NCI-H526 (cell line): ENCODE measurements at places on chromosomes 11 and 22.
A peak's percentile ranks its signal among the peaks of the same experiment; 100 is the strongest.

GRCh38 chr22:21803811-21804249, 63.6 kb downstream of the MAPK1 start:
- no peak for DNase-seq

GRCh38 chr11:12137938-12138731, 27.7 kb downstream of the MICAL2 start:
- DNase-seq: no peak

DNA sequence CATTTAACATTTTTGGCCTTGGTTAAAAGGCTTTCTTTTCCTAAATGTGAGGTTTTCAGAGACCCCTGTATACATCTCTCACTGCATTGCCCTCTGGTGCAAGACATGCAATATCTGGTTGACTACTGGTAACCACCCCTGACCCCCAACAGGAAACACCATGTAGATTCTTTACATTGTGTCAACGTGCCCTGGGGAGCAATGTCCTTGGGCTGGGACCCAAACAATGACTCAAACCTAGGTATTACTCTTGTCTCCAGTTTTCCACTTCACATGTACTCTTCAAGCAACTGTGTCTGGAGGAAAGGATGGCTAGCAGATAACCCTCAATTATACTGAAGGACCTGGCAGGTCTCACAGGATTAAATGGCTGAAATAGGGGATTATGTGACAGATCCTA, 1.1 kb upstream of the GPR83 start:
- DNase-seq: no peak

DNA sequence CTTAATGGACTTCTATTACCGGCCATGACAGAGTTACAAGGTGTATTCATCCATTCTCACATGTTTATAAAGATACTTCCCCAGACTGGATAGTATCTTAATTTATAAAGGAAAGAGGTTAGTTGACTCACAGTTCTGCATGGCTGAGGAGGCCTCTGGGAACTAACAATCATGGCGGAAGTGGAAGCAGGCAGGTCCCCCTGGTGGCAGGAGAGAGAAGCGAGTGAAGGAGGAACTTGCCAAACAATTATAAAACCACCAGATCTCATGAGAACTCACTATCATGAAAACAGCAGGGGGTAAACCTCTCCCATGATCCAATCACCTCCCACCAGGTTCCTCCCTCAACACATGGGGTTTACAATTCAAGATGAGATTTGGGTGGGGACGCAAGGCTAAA, 170.0 kb upstream of the PDGFD start:
- DNase-seq: no peak

- no peak for DNase-seq
Observed at GRCh38 chr11:13667245-13667644, 1.2 kb upstream of the FAR1 start.

DNA sequence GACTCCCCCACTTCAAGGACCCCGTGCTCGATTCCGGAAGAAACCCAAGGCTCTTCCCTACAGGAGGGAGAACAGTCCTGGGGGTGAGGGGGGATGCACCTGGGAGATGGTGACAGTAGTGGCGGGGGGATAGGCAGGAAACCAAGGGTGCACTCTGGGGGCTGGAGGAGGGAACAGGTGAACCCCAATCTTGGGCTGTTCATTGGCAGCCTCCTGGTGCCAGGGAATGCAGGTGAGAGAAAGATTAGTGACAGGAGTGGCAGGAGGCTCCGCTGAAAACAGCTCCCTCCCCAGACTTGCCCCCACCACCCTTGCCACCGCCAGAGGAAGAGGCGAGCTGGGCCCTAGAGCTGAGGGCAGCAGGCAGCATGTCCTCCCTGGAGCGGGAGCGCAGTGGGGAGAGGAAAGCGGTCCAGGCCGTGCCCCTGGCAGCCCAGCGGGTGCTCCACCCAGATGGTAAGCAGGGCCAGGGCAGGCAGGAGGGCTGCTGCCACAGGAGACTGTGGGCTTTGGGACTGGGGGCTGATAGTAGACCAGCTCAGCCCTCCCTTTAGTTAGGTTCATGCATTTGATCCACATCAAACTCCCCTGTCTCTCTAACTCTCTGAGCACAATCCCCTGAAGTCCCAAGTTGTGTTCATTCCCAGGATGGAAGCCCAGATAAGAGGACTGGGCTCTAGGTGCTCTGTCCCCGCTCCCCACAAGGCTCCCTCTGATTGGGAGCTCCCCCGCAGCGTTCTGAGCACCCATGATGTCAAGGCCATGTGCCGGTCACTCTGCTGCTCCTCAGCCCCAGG, 14.5 kb downstream of the ROBO3 start:
- no peak for DNase-seq

GRCh38 chr11:68381716-68382115, 69.3 kb downstream of the LRP5 start:
- no peak for DNase-seq

- DNase-seq: no peak
Observed at GRCh38 chr11:126809514-126810289, 190.9 kb downstream of the KIRREL3 start.

DNA sequence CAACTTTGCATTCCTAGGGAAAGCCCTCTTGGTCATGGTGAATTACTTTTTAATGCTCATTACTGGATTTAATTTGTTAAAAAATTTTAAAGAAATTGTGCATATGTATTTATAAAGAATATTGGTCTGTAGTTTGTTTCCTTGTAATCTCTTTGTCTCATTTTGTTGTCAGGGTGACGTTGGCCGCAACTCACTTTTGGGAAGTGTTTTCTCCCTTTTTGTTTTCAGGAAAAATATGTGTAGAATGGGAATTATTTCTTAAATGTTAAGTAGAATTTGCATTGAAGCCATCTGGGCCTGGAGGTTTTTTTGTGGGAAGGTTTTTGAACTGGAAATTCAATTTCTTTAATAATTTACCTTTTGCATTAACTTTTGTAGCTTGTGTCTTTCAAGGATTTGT, 149.1 kb downstream of the UVRAG start:
- DNase-seq: no peak

- DNase-seq: peak; percentile 44
Observed at GRCh38 chr11:111300569-111300968, 2.2 kb downstream of the POU2AF3 start.

DNA sequence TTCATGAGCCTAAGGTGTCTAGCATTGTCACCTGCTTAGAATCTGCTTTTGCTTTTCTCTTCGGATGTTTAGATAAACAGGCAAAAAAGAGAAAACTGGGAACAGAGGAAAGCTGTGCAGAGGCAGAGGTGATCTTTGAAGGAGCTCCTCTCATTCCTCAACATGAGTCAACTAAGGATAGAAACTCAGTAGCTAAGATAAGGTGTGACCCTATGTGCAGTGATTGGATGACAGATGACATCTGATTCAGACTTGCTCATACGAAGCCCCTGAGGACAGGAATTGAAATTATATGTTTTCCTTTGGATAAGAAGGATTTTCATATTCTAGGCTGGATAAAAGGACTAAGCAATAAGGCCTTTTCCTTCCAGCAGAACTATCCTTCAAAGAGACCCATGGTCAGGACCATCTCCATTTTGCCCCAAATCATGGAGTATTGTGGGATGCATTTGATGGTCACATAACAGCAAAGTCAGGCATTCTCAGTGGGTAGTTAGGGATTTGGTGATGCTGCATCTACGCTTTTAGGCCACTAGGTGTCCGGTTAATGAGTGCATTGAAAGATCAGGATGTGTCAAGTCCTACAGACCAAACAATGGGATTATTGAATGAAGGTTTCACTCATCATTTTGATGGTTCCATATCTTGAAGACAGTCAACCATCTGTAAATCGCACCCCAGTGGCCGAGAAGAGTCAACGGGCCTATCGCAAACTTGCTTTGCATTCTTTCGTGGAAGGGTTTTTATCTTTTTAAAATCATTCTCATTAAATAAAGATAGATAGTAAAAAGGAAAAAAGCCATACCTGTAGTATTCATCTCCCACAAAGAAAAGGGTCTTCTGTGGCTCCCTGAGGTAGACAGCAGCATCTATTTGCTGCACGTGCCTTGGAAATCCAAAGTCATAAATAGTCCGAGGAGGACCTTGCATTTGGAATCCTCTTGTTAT, 32.2 kb downstream of the MMP20 start:
- peak; percentile 30 for DNase-seq

- no peak for DNase-seq
Observed at GRCh38 chr22:50548040-50548920, 2.6 kb downstream of the KLHDC7B start.

DNA sequence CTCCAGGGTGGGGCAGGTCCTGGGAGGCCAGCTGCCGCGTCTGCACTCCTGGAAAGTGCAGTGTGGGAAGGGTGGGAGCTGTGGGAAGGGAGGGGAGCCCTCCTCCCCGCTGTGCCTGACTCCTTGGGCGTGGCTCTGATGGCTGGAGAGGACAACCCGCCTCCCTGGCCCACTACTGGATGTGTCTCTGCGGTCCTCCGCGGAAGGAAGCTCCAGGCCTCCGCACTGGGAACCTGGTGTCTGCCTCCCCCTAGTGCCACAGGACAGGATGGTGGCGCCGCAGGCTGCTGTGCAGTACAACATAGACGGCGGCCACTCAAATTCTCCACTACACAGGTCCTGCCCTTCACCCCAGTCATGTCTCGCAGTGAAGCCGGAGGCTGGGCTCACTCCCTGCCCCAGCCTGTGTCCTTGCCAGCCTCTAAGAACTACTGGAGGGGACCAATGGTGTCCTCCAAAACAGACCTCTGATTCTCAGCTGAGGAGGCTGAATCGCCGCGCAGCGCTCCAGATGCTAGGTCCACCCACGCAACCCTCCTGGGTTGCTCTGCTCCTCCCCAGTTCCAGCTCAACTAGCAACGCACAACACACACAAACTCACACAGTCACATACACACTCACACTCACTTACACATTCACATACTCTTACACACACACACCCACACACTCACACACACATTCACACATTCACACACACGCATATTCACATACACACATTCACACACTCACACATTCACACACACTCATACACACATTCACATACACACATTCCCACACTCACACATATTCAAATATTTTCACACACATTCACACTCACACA, 12.4 kb upstream of the DSCAML1 start:
- DNase-seq: peak; percentile 95

- DNase-seq: no peak
Observed at GRCh38 chr22:28952857-28953256, 69.5 kb downstream of the ZNRF3 start.

DNA sequence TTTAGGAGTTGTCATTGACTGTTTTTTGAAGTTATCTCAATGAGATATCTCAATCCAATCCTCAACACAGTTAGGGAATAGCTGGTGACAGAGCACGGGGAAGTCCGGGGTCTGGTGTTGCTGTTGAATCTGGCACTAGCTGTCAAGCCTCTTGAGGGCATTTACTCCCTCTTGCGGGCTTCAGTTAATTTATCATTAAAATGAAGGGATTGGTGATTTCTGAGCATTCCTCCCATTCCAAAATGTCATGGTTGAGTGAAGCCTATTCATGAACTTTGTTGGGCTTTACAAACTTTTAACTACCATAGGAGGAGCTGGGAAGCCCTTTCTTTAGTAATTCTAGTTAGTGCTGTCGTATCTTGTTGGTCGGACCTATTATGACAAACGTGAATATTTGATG, 40.2 kb downstream of the UVRAG start:
- no peak for DNase-seq

DNA sequence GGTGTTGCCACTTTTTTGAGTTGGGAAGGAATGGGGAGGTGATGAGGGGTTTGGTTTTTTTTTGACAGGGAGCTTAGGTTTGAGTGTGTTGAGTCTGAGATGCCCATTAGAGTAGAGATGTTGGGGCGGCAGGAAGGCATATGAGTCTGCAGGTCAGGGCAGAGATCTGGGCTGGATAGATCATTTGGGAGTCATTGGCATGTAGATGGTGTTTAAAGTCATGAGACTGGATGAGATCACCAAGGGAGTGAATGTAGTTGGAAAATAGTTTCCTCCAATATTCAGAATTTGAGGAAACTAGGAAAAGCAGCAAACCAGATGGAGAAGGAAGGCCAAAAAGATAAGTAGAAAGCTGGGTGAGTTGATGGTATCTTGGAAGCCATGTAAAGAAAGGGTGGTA, 2.1 kb upstream of the ANAPC15 start:
- no peak for DNase-seq

GRCh38 chr11:76164081-76164480, 42.2 kb downstream of the WNT11 start:
- DNase-seq: no peak

- DNase-seq: no peak
Observed at GRCh38 chr11:107493117-107493516, 35.5 kb upstream of the CWF19L2 start.

DNA sequence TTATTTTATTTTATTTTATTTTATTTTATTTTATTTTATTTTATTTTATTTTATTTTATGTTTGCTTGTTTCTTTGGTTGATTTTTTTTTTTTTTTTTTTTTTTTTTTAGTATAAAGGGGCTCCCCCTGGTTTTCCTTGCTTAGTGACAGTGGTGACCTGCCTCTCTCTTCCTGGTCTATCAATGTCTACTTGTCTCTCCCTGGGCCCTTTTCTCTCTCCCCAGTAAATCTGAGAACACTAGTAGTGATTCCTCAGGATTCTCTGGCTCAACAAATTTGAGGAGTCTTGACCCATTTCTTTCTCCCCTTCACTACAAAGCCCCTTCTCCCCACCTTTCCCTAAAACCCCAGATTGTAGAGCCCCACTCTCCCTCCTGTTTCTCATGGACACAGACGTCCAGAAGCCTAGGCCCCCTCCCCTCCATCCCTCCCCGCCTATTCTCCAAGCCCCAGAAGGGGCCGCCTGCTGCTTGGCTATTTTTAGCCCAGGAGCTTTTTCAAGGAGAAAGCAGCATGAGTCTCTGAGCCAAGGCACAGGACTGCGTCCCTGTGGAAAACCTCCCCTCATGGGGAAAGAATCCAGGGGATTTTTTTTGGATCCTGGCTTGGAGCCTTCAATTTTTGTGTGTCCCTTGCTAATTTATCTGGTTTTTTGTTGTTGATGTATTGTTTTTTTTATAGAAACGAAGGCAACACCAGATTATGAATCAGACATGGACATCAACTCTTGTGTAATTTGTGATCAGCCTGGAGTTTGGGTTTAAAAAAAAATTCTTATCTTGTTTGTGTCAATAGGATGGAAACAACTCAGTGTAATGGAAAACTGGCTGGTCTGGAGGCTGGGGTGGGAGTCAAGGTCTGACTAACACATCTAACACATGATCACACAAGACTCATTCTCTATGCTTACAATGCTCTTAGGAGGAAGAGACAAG, 17.5 kb upstream of the ACCSL start:
- DNase-seq: no peak

DNA sequence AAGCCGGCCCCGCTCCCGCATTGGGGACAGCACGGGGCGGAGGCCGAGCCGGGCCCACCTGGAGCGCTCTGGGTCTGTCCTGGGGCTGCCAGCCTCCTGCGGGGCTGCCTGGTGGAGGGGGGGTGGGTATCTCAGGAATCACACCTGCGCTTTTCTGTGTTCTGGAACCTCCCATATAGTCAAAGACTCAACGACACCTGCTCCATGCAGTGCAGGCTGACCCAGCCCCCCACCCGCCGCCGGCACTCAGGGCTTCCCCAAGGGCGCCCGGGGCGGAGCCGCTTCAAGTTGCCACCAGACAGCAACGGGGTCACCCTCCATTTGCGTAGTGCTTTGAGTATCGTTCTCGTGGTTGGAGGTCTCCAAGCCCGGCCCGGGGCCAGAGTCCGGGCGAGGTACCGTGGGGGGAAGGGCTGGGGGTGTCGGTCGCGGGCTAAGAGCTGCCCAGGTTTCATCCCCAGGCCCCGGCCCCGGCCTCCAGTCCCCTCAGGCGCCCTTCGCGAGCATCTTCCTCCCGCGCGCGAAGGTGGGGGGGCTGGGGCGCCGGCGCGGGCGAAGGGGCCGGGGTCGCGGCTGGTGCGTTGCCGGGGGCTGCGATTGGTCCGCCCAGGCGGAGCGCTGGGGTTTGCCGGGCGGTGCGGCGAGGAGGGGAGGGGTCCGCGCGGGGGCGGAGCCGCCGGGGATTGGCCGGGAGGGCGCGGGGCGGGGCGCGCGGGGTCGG, 6.6 kb downstream of the TSPAN4 start:
- DNase-seq: peak; percentile 61
